ENCODE measurements at places on chromosomes 2 and 18.

DNA sequence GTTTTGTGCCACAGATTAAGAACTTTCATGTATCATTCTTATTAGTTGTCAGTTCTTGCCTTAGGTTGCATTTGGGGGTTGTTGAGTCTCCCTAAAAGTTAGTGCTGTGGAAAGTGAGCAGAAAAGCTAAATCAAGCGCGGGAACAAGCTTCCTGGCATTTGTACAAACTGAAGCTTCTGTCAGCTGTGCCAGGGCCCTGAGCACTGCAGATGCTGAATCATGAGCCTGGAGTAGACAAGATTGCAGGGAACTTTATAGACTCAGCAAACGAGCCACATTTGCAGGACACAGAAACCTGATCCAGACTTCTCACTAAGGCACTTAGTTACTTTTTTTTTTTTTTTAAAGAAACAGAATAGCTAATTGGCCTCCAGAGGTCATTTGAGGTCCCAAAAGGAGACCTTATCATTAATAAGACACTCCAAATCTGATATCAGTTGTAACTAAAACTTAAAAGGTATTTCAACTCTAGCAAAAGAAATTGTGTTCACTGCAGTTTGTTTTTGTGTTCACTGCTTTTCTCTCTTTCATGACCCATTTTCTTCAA is 88.7 kb downstream of the ADAM23 start:
- peak; percentile 46 for DNase-seq

GRCh38 chr2:221120643-221121042 is 451.5 kb downstream of the EPHA4 start:
- no peak for DNase-seq

- no peak for DNase-seq
Measured at GRCh38 chr2:204495381-204495780, 49.9 kb upstream of the PARD3B start.

- DNase-seq = peak; percentile 80
Measured at GRCh38 chr2:227862227-227862740, 9.1 kb upstream of the DAW1 start.

DNA sequence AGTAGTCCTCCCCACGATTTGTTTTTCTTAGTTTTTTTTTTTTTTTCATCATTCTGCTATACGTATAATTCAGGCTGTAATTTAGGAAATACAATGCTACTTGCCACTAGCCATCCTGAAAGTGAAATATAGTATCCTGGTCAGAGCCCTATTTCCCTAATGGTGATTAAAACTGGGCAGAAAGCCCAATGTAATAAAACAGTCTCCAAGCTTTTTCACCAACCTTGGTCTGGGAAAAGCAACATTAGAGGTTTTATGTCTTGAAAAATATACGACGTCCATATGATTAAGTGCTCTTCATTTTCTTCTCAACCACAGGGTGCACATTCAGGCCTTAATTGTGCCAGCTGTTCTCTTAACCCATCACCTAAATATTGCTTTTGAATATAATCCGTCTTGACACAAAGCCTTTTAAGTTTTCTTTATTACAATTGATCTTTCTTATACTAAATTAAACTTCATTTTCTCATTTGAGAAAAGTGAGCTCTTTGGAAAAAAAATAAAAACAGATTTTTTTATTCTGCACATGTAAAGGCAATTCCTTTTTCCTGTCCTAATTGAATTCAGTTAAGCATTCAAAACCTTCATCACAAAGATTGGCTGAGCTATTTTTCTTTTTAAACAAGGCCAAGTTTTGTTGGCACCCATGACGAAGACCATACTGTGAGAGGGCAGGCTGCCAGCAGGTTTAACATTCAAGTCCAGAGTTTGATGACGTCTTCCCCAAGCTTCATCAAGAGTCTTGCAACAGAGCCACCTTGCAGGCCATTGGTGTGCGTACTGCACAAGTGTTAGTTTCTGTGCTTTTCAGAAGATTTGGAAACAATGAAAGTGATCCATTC is 52.7 kb downstream of the MAP2 start:
- DNase-seq = peak; percentile 21

DNA sequence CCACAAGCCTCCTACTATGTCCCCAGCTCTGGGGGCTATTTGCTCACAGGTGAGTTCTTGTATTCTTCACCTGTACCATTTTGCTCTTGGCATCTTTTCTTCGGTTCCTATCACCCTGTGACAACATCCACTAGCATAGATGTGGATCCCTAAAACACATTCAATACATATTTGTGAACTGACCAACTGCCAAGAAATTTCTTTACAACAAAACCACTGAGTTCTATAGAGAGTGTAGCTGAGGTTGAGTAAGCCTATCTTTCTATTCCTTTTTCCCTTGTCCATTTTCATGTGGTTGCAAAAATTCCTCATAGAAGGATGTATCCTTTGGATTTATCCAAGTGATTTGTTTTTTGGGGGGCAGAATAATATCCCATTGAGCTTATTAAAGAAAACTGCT is 192.7 kb upstream of the ITGA4 start:
- DNase-seq = no peak

DNA sequence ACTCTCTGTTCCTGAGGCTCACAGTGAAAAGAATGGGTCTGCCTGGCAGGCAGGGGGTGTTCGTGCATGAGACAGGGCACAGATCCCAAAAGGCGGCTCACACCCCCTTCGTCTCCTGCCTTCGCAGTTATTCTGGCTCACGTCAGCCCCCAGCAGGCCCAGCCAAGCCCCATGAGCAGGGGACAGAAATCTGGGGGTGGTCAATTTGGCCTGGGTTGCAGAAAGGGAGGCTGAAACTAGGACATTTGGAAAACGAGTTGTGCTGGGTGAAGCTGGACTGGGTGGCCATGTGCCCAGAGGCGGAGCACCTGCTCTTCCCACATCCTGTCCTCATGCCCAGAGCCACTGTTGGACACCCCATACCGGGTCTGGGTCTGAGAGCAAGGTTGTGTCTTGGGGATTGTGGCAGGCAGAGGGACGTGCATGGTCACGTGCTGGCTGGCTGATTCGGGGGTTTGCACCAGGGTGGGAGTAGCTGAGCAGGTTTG is 99.0 kb upstream of the MCFD2 start:
- DNase-seq = no peak

DNA sequence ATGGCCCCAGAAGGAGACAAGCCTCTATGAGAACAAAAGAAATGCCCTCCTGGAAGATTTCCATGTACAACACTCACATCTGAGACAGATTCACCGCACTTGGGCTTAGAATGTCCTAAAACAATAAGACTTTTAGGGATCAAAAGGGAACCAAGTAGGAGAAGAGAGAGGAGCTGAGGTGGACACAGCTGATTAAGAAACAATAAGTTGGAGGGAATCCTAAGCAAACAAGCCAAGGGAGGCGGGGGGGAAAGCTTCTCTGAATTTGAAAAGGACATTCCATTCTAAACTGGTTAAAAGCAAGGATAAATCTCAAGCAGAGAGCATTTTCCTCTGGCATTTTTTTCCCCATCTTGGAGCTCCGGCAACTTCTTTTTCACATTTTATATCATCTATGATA is 9.9 kb downstream of the ACVR1 start:
- no peak for DNase-seq

DNA sequence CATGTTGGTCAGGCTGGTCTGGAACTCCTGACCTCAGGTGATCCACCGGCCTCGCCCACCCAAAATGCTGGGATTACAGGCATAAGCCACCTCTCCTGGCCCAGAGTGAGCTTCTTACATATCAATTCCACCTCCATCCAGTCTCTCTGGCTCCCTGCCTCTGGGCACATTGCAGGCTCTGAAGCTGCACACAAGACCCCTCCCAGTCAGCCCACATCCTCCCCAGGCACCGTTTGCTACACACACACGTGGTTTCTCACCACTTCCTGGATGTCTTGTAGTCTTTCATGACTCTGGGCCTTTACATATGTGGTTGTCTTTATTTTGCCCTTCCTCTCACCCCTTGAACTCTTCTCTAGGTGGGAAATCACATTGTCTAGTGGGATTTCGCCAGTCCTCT is 64.0 kb upstream of the CABLES1 start:
- DNase-seq = no peak

- DNase-seq = no peak
Measured at GRCh38 chr2:85445316-85446295, 27.1 kb downstream of the SH2D6 start.

DNA sequence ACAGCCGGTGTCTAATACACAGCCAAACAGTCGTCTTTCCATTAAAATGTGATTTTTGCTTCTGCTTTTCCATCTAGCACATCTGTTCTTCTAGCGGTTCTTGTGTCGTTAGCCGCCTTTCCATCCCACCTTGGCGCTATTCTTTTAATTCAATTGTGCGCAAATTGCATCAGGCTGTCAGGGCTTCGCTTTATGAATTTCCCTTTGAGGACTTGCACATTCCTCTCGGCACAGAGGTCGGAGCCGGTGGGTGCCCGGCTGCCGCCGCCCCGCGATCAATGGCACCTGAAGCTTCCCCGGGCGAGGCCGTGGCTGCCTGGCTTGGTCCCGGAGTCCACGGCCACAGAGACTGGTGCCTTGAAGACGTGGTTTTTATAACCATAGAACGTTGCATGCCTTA is 33.9 kb upstream of the TSPYL6 start:
- no peak for DNase-seq

GRCh38 chr2:72883356-72883962 is 3.7 kb upstream of the SPR start:
- DNase-seq = no peak

DNA sequence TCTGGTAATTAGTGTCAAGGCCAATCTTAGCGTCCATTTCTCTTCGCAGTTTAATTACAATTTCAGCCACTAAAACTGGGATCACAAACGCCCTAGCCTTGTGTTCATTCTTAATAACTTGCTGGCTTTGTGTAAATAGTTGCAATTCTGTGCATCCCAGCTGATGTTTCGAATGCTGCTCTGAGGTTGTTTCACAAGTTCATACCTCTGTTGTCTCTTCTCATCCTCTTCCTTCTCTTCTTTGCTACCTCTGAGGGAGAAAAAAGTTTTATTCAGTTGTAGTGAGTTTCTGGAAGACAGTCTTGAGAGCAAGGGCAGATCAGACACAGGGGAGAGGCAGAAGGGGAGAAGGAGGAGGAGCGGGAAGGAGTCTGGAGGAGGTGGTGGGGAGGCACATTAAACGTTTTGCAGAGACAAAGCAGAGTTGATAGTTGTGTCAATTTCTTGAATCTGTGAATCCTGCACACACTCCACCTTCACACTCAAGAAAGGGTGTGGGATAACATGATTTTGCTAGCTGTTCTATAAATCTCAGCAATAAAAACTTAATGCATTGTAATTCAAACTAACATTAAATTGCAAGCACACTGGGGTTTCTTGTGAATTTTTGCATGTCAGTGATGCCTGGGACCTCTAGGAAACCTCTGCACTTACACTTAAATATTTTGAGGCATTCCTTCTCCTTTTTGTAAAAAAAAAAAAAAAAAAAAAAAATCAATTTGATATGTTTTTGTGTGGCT is 6.8 kb downstream of the MEIS1 start:
- no peak for DNase-seq

GRCh38 chr18:26960911-26961310 is 95.4 kb upstream of the AQP4 start:
- DNase-seq = no peak

GRCh38 chr2:232473467-232473890 is 14.2 kb downstream of the ECEL1 start:
- peak; percentile 99 for DNase-seq

- DNase-seq = no peak
Measured at GRCh38 chr2:106157416-106157815, 36.7 kb downstream of the UXS1 start.

- no peak for DNase-seq
Measured at GRCh38 chr2:179322289-179322688, 57.7 kb upstream of the SESTD1 start.

DNA sequence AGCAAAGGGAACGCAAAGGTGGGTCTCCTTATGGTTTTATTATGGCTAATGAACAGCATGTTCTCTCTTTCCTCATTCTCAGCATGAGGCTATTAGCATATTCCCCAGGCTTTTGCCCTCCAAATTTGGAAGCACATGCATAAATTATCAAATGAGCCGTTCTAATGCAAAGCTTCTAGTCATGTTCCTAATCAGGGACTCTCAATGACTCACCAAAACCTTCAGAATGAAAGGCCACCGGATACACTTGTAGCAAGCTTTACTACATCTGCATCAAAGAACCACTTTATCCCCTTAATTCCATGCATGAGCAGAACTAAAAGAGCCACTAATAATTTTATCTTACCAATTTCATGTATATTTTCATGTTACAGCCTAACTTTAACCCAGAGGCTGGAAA is 310.5 kb downstream of the LRATD1 start:
- DNase-seq = no peak

GRCh38 chr18:63890237-63890949 is 2.9 kb downstream of the SERPINB2 start:
- no peak for DNase-seq

DNA sequence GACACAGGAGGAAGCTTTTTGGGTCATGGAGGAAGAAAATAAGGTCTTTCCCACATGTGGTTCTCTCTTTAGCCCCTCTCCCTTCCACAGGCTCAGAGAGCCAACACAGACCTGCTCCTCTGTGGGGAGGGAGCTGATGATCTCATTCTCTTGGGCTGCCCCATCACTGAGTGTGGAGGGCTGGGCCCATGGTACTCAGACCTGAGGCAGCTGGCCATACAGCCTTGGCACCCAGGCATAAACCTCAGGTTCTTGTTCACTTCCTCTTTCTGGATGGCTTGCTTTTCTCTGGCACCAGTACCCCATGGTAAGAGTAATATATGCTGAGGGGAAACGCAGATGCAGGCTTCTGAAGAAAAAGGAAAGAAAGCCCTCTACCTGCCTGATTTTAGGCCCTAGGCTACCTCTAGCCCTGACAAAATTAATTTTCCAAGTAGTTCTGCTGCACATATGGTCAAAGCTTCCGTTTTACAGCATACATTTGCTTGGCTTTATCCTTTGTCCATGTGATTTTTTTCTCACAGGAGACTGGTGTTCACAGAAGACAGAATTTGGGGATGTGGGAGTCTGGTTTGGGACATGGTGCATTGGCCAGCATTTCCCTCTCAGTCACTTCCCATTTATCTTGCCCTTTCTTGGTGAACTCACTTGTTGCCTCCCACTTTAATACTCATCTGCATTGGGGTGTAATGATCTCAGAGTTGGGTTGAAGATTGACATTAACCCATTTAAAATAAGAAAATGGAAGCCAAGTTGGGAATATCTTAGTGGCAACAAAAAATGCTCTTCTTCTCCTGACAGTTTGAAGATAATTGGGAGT is 11.1 kb downstream of the DHRS9 start:
- no peak for DNase-seq

- no peak for DNase-seq
Measured at GRCh38 chr2:25127646-25128045, 40.7 kb downstream of the POMC start.

- DNase-seq = peak; percentile 67
Measured at GRCh38 chr2:56167616-56168562, 15.9 kb upstream of the CCDC85A start.

DNA sequence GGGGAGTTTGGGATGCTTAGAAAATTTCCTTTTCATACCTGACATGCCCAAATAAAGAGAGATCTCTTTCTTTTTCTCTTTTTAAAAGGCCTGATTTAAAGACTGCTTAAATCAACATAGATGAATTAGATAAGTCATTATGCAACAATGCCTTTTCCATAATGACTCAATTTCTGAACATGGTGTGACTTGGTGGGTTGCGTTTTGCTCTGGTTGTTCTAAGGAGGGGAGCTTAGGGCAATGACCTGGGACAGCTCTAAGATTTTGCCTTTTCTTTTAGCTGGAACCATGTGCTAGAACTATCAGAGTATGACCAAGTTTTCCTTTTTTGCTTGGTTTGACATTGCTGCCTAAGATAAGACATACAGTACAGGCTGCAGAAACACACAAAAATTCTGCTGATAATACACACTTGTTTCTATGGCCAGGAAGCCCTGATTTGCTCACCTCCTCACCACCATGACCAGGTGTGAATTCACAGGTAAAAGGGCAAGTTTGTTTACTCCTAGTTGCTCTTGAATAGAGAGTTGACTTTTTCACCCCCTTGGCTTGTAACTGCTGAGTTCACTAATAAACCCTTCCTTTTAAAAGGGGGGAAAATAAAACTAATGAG is 58.1 kb upstream of the IL1RL1 start:
- no peak for DNase-seq
